Fibroblast of the aortic adventitia (primary cell): ENCODE measurements at places on chromosomes 3 and 15. TPM values are rescaled to one million over a fixed set of nuclear protein-coding genes. Genes with fewer than 3 reads are reported as not detected.

DNA sequence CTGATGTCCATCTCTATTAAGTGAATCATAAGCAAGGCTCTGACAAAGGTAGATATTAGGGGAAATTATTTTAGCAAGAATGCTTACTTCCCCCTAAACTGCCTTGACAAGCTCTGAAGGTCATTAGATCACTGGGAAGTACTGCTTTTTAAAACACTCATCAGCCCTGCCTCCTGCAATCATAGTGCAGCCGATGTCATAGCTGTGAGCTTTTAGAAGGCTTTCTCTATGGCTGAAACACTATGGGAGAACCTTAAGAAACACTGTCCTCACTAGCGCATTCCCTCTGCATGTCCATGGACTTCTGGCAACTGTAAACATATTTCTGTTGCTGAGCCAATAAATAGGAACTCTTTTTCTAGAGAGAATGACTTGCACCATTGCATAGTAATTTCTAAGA, 38.7 kb upstream of the PTPRG start:
- no peak for DNase-seq

DNA sequence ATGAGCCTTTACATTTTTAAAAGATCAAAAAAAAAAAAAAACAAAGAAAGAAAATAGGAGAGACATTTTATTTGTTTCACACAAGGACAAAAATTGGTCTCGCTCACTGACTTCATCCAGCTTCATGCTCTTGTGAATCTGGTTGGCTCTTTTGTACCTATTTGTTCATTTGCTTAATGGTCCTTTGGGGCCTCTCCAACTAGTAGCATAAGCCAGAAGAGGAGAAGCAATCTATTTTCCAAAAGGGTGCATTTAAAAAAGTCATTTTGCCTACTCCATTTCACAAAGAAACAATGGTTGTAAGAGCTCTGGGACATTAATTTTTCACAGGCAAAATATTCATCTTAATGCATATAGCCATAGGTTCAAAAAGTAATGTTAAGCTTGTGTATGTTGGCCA, 168.3 kb upstream of the ADAMTS9 start:
- DNase-seq: no peak

DNA sequence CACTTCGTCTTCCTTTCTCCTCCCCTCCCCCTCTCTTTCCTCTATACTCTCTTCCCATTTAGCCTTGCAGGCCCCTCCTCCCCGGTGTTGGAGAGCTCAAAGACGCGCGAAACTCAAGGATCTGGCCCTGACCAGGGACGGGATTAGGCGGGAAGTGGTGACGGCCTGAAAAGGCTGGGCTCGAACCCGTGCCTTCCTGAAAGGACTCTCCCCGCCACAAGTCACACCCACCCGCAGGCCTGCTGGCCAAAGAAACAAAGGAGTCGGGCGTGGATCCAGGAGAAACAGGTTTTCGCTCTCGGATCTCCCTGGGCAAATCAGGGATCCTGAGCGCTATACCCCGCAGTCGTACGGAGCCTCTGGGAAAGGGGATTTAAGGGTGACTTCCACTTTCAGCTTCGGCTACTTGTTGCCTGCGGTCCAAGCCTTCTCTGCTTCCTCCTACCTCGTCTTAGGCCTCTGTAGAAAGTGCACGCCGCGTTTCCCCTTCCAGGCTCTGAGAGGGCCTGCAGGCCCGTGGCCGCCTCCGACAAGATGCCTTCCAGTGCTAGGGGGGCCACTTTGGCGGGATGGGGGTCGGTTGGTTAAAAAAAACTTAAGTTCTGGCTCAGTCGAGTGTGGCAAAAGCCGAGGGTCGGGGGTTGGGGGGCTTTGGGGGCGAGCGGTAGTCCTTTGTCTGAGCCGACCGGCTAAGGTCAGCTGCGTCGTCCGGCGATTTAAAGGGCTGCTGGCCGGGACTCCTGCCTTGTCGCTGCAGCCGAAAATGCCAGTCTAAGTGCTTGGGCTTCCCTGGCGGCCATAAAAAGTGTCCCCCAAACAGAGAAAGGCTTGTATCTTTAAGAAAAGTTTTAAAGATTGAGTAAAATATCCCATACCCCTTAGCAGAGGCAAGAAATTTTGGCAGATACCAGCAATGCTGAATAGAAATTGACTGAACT, 8.2 kb downstream of the ZIC4 start:
- no peak for DNase-seq

DNA sequence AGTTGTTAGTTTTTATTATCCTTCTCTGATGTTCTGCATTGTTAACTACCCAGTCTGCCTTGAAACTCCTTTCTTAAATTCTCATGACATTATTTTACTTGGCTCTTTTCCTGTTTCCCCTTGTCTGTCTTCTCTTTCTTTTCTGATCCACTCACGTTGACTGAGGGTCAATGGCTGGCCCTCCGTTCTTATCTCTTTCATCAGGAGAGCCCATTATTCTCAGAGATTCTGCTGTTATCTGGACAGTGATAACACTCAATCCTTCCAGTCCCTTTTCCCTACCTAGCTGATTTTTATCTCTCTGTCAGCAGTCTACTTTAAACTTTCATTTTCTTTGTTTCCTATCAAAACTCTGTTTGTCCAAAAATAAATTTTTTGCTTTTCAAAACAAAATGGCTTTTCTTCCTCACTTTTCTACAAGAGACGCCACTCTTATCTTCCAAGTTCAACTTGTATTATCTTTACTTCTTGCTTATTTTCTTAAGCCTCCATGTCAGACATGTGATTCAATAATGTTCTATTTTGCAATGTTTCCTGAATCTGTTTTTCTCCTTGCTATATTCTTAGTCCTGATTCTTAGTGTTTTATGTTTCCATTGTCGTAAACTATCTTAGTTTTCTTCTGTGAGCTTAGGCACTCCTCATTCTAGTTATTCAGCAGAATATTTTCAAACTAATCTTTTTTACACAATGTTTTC, 120.2 kb downstream of the NEDD4 start:
- DNase-seq: peak; percentile 68

DNA sequence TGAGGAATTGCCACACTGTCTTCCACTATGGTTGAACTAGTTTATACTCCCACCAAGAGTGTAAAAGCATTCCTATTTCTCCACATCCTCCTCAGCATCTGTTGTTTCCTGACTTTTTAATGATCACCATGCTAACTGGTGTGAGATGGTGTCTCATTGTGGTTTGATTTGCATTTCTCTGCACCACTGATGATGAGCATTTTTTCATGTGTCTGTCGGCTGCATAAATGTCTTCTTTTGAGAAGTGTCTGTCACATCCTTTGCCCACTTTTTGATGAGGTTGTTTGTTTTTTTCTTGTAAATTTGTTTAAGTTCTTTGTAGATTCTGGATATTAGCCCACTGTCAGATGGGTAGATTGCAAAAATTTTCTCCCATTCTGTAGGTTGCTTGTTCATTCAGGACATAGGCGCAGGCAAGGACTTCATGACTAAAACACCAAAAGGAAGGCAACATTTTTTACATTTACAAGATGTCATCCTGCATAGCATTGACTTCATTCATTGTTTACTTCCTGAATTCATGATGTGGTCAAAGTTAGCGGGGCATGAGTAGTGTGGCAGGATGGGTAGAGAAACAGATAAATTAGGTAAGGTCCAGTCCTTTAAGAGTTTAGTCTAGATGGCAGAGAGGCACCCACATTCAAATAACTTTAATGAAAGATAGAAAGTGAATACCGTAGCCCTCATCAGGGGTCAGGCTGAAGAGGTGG, 45.1 kb upstream of the LPP start:
- DNase-seq: no peak

DNA sequence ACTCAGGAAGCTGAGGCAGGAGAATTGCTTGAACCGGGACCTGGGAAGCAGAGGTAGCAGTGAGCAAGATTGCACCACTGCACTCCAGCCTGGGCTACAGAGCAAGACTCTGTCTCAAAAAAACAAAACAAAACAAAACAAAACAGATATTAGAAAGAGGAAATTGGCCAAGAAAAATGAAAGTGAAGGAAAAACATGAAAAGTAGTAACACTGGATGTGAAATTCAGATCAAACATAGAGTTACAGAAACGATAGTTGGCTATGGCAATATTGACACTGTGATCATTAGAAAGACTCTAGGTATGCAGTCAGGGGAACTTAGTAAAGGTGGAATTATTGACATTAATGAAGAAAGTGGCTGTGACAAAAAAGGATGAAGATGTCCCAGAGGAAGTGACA, 13.2 kb upstream of the TIPARP start:
- no peak for DNase-seq

- no peak for DNase-seq
These were observed 160.6 kb upstream of the RGMA start for GRCh38 chr15:93249623-93250022.

GRCh38 chr15:93683651-93684050, 547.7 kb upstream of the MCTP2 start:
- DNase-seq: no peak

GOLGA6A gene
- total RNA-seq: not detected in 2 replicates

GOLGA6D gene
- not detected in 2 replicates for total RNA-seq

ARNT2 gene
- total RNA-seq: 9.4 and 12.7 TPM in 2 replicates

SMAD6 gene
- 17.4 and 27.2 TPM in 2 replicates for total RNA-seq
